Bronchial epithelial cell (primary cell): ENCODE measurements at places on chromosomes 6 and 20.
A peak's percentile ranks its signal among the peaks of the same experiment; 100 is the strongest.

DNA sequence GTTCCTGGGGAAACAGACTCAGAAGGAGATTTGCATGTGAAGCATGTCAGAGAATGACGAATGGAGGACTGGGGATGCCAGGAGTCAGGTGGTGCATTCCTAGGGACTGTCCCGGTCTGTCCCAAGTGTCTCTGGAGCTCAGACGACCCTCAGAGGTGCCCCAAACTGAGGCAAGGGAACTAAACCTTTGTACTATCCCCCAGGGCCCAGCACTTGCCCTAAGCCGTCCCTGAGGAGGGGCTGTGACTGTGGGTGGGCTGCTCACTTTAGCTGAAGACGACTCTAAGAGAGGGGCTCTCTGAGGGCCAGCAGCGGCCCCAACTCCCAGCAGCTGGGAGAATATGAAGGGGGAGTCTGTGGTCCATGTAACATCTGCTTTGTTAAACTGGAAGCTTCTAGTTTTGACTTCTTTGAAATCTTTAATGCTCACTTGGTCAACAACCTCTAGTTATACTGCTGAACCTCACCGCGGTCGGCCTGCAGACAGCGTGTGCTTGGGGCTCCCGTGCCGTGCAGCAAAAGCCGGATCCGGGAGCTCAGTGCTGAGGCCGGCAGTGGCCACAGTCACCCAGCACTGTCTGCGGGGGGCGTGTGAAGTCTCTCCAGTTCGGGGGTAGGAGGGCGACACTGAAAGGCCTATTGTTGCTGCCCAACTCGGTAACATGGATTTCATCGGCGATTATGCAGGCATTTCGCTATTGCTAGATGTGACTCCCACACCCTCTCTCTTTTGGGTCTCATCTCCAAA, 34.2 kb downstream of the TUBB2B start:
- DNase-seq: no peak

DNA sequence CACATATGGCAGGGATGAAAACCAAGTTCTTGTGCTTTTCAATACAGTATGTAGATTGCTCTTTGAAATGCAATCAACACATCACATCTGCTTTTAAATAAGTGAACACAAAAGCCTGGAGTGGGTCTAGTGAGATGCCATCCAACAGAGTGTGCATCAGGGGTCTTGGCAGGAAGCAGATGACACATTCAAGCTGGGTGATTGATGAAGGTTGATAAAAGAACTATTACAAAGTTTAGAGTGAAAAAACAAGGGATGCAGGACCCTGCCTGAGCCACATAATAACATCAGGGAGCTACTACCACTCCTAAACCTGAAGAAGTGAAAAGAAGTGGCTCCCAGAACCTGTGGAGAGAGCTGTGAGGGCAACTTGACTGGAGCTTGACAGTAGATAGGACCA, 16.6 kb upstream of the PLCB1 start:
- DNase-seq: no peak

- DNase-seq: no peak
These were observed 31.6 kb downstream of the MTRES1 start for GRCh38 chr6:107059606-107060005.

- DNase-seq: no peak
These were observed 383.2 kb downstream of the CD83 start for GRCh38 chr6:14500809-14501208.

GRCh38 chr20:21520702-21521595, 7.1 kb upstream of the NKX2-2 start:
- peak; percentile 31 for DNase-seq

GRCh38 chr20:20259533-20259932, 108.4 kb upstream of the INSM1 start:
- DNase-seq: no peak

GRCh38 chr6:61809004-61809595, 476.9 kb downstream of the KHDRBS2 start:
- DNase-seq: peak; percentile 30

- peak; percentile 97 for DNase-seq
These were observed 15.0 kb downstream of the ACSS2 start for GRCh38 chr20:34891166-34892062.

- no peak for DNase-seq
These were observed 34.7 kb downstream of the TMEM242 start for GRCh38 chr6:157288575-157288974.

- peak; percentile 32 for DNase-seq
These were observed at the start of gene ADIG for GRCh38 chr20:38581013-38581412. TSS of gene ADIG (plus strand) at chr20:38581197. CDS start at chr20:38581251, 54 bp downstream.

DNA sequence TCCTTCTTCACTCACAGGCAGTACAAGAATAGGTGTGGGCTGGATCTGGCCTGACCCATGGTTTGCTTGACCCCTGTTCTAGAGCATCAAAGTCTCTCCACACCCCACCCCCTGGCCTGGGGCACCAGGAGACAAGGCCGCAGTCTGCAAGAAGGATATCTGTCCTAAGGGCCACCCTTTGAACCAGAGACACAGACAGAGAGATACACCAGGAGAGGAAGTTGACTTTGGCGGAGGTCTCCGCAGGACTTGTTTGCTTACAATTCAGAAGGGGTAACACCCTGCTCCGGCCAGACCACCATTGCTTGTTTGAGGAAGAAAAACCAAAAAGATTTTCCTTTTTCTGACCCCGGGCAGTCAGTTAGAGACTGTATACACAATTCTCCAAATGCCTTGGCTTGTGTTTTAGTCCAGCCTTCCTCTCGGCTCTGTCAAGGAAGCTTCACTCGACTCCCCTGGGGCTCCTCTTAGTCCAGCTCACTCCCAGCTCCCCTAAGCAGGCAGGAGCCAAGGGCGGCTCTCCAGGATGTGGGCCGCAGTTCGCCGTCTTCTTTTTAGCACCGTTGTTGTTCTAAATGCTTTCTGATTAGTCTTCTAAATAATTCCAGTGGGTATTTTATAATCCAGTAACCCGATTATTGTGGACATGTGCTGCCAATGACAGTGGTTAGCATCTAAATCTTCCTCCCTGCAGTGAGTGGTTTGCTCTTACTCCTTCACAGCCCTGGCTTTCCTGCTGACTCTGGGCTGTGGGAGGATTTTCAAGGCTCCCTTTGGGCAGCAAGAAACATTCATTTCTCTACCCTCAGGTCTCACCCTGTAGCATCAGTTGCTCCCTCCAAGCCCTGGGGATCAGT, 58.6 kb upstream of the MRPS10 start:
- DNase-seq: no peak

- DNase-seq: no peak
These were observed 131.0 kb upstream of the IFNGR1 start for GRCh38 chr6:137349856-137350830.

GRCh38 chr6:149935246-149935645, 6.6 kb upstream of the ULBP2 start:
- peak; percentile 52 for DNase-seq

- no peak for DNase-seq
These were observed 14.0 kb upstream of the KCNK15 start for GRCh38 chr20:44731657-44732056.

GRCh38 chr6:157991067-157991432, 9.4 kb downstream of the SYNJ2 start:
- DNase-seq: no peak

- DNase-seq: no peak
These were observed 202.0 kb downstream of the RNGTT start for GRCh38 chr6:88761237-88762031.

GRCh38 chr20:6480328-6481200, 286.9 kb upstream of the BMP2 start:
- no peak for DNase-seq

DNA sequence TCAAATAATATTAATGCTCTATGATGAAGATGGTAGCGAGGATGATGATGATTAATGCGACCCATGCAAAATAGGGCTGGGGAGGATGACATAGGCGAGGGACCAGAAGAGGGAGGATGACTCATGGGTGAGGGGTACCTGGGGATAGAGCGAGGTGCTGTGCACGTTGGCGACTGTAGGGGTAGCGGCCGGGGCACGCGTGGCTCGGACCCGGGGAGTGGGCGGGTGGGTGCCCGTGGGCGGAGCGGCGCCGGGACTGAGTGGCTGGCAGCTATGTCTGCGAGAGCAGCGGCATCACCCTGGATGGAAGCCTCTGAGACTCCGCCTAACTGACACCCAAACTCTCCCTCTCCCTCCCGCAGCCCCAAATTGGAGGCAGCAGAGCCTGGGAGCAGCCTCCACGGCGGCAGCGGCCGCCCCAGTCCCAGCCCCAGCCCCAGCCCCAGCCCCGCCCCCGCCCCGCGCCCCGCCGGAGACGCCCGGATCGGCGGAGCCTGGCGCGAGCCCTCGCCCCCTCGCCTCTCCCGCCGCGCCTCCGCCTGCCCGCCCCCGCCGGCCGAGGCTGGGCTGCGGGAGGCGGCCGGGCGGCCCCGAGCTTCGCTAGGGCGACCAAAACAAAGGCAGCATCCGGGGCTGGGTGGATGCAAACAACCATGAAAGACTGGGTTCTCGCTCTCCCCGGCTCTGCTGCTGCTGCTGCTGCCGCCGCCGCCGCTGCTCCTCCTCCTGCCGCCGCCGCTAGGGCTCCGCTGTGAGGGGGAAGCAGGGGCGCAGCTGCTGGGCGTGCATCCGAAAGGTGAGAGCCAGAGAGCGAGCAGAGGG, at the start of gene RIMS1:
Gene RIMS1, plus strand, starts transcription at position 367 of the 822 bp plus-strand sequence. CDS start 474 bp downstream, outside the sequence.
- no peak for DNase-seq

- no peak for DNase-seq
These were observed 1.7 kb downstream of the PPDPF start for GRCh38 chr20:63522091-63522868.

DNA sequence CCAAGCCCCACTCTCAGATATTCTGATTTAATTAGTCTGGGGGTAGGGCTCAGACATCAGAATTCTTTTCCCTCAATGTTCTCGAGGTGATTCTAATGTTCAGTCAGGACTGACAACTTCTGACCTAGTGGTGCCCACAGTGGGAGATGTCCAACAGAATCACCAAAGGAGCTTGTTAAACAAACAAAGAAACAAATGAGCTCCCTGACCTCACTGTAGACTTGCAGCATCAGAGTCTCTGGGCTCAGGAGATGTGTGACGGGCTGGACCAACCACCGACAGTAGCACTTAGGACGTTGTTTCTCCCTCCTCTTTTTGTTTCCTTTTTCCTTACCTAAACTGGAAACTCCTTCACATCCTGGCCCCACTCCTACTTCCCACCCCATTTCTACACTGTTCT, 49.3 kb downstream of the CLIC5 start:
- DNase-seq: no peak

GRCh38 chr6:41935685-41936072, 5.9 kb downstream of the CCND3 start:
- no peak for DNase-seq

DNA sequence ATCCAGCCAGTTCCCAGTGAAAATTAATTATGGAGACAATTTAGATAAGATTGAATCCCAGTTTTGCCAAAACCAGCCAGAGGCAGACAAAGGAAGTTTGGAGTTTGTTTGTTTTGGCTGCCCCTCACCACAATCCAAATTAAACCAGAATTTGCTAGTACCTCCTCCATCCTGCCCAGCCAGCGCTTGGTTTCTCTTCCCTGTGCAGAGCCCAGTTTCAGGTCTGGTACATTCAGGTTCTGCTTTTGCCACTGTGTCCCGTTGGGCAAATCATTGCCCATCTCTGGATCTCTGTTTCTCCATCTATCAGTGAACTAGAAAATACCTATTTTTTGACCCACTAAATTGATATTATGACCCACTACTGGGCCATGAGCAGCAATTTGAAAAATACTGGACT, 26.4 kb downstream of the FOXP4 start:
- no peak for DNase-seq

DNA sequence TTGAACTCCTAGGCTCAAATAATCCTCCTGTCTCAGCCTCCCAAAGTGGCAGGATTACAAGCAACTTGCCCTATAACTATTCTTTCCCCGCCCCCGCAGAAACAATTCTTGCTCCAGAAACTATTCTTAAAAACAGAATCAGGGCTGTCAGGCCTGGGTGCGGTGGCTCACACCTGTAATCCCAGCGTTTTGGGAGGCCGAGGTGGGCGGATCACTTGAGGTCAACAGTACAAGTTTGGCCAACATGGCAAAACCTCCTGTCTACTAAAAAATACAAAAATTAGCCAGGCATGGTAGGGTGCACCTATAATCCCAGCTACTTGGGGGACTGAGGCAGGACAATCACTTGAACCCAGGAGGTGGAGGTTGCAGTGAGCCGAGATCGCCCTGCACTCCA, 31.2 kb downstream of the SAMHD1 start:
- no peak for DNase-seq

DNA sequence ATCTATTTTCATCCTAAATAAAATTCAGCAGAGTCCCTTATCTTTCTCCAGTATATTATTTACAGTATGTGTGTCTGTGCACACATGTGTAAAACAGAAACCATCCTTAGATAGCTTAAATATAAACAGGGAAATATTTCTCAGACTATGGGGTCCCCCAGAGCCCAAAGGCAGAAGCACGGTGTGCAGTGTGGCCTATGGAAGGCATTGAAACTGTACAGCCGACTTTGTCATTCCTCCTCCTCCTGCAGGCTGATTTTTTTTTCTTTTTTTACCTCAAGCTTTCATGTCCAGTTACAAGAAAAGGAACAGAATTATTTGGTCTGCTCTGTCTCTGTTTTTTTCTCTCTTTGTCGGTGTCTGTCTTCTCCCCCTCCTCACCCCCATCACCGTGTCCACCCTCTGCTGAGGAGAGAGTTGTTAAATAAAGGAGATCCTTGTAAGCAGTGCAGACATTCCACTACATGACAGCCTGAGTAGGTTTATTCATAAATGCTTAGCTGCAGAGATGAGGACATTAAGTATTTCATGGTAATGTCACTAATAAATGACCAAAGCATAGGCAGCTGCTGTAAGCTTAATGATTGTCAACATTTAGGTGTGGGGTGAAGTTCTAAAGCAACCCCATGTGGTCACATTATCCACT, 31.8 kb upstream of the SLC35D3 start:
- DNase-seq: no peak

DNA sequence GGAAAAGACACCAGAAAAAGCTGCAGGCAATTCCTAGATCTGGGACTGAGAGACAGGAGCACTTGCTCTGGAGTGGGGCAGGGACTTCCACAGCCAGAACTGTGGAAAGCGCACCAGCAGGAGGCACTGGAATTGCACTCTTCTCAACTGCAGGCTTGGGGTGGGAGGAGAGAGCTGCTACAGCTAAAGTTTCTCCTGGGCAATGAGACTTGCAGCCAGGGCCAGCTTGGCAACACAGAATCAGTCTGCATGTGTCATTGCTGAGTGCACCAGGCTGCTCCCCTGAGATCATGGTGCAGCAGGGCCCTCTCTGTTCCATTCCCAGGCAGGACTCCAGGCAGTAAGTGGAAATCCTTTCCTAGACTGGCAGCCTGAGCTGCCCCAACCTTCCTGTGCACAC, 145.8 kb downstream of the INSM1 start:
- DNase-seq: no peak

DNA sequence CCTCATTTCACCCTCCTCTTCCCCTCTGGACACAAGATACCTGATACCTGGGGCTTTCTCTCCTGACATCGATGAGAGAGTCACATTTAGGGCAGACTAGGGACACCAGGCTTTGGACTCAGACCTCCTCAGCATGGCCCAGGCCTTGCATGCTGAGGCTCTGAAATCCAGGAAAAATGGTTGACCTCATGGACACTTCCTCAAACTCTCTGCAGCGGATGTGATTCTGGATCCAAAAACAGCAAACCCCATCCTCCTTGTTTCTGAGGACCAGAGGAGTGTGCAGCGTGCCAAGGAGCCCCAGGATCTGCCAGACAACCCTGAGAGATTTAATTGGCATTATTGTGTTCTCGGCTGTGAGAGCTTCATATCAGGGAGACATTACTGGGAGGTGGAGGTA, 10.9 kb downstream of the BTN3A1 start:
- DNase-seq: no peak
